Common myeloid progenitor, CD34-positive (primary cell): ENCODE measurements at places on chromosomes 3 and 15.
A peak's percentile ranks its signal among the peaks of the same experiment; 100 is the strongest.

GRCh38 chr15:91469632-91470567, 369.8 kb downstream of the SV2B start:
- DNase-seq = peak; percentile 37

- no peak for DNase-seq
Observed at GRCh38 chr15:68286256-68286655, 8.7 kb downstream of the FEM1B start.

- DNase-seq = no peak
Observed at GRCh38 chr3:178459038-178459410, 77.2 kb upstream of the KCNMB2 start.

- no peak for DNase-seq
Observed at GRCh38 chr3:48258530-48258929, 17.6 kb downstream of the ZNF589 start.
